ENCODE measurements at places on chromosomes 2 and 18.

GRCh38 chr2:148968776-148969319 lies 69.7 kb upstream of the LYPD6B start:
- DNase-seq, result no peak

DNA sequence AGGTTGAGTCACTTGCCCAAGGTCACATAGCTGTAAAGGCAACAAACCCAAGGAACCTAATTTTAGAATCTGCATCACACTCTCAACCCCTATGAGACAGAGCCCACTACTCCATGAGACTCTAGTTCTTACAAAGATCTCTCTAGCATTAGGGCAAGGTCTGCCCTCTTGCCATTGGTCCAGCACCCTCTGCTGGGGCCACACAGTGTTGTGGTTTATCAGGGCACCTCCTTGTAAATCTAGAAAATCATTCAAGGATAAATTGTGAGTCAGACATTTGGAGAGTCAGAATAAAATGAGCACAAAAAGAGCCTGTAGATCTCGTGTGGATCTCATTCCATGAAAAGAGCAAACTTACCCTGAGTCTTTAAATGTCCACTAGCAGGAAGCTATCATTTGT lies 91.2 kb downstream of the SLC8A1 start:
- DNase-seq, result no peak

GRCh38 chr18:54387631-54388030 lies 29.9 kb downstream of the C18orf54 start:
- DNase-seq, result no peak

- no peak for DNase-seq
Observed at GRCh38 chr2:107719836-107720235, 106.9 kb upstream of the RGPD4 start.

DNA sequence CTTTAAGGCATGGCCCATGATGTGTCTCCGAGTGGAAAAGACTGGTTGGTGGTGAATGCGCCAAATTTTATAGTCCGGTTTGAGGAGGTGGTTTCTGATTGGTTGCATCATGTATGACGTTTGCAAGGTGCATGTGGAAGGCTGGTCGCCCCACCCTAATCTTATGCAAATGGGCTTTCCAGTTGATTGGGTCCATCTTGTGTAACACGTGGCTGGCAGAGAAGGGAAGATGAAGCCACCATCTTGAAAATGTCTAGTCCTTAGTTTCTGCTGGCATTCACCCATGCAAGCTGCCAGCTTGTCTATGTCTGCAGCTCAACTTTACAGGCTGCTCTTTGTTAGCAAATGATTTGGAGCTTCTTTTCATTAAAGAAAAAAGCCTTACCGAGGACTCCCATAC lies 132.2 kb downstream of the PIK3C3 start:
- no peak for DNase-seq

GRCh38 chr2:12589802-12590320 lies 126.9 kb upstream of the TRIB2 start:
- DNase-seq, result no peak

DNA sequence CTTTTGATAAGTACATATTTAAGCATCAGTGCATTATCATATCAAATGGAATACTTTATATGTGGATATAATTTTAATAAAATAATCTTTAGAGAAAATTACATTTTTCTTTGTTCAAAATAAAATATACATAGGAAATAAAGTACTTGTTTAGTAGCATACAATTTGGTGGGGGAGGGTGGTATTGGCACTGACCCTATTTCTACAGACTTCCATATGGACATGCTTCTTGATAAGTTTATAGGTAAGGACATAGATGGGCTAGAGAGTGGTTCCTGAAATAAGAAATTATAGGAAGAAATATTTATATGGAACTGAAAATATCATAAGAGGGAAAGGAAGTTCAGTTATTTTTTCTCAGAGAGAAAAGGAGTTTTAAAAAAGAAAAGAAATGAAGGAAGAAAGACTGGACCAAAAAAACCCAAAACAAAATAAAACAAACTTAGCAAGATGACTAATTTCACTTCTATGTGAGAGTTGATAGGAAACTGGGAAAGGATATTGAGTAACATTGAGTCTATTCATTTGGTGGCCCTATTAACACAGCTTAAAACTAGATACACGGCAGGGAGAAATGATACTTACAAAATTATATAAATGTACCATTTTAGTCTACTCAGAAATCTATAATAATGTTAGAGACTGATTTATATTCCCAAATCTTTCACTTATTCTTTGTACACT lies 505.9 kb downstream of the ERBB4 start:
- no peak for DNase-seq

DNA sequence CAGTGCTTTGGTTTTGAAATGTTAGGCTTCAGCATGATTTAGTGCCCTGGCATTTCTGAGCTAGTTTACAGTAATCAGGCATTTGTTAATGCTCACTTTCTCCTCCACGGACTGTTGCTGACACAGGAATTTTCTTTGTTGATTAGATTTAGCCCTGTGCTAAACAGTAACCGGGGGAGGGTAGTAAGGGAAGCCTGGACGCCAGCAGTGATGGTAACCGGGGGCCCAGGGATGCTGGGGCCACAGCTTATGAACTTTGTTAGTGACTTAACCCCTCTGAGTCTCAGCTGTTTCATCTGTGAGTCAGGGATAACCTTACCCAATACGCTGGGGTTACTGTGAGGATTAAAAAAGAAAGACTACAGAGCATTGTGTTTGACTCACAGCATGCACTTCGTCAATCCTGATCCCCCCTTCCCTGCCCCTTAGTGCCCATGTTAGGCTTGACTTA lies 33.5 kb downstream of the KLHL29 start:
- DNase-seq, result no peak

DNA sequence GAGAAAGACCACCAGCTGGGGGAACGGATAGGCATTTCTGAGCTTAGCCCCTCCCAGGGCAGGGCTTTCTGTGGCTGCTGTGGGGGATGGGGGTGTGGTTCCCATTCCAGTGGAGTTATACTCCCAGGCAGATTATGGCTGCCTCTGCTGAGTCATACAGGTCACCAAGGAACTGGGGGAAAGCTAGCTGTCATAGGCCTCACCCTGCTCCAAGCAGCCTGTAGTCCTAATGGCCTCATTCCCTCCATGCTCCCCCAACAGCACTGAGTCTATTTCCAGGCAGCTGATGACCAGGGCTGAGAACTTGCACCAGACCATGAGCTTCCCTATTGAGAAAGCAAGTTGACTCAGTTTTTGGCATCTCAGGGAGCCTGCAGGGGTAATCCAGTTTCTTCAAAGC lies 87.1 kb downstream of the GPR39 start:
- DNase-seq, result no peak

DNA sequence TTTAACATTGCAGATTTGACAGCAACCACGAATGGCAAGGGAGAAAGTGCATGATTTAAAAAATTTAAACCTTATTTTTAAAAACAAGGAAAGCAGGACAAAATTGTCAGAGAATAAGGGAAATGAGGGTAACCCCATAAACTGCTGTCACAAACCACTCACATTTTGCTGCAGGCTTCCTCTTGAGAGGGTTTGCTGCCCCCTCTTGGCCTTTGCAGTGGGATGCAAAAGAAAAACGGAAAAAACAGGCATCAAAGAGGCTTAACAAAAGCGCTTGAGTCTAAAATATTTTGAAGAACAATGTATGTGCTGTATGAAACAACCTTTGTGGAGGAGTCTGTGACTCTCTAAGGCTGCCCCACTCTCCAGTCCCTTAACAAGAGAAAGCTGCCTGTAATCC lies 91.6 kb downstream of the TMX3 start:
- DNase-seq, result peak; percentile 10

DNA sequence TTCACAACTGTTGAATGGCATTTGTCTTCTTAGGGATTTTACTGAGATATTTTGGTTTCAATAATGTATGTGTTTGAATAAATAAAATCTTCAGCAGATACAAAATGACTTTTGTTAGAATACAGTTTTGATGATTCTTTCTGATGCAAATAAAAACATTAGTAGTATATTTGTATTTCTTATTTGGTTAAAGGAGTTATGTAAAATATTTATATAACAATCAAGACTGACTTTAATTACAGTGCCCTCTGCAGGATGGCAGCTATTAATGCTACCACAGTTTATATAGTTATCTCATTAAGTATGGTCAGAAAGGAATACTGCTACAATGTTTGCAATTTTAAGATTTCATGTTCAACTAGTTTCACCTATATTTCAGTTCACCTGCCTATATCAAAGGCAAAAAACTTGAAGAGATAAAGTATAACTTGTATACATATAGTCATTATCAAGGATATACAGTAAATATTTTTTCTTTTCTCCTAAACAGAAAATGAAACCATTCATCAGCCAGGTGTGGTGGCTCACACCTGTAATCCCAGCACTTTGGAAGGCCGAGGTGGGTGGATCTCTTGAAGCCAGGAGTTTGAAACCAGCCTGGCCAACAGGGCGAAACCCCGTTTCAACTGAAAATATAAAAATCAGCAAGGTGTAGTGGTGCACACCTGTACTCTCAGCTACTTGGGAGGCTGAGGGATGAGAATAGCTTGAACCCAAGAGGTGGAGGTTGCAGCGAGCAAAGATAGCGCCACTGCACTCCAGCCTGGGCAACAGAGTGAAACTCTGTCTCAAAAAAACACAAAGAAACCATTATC lies 19.8 kb downstream of the ARL5A start:
- DNase-seq, result no peak

- DNase-seq, result no peak
Observed at GRCh38 chr2:54813584-54813983, 90.1 kb downstream of the EML6 start.

GRCh38 chr2:171837736-171838135 lies 56.3 kb downstream of the SLC25A12 start:
- DNase-seq, result no peak

GRCh38 chr18:51127664-51128063 lies 69.8 kb downstream of the MEX3C start:
- DNase-seq, result no peak

Data from CD4-positive, alpha-beta T cell treated with Interleukin-1 beta for 1 hour (primary cell).